ENCODE measurements at places on chromosomes 11 and 22.

- ATAC-seq = no peak
Measured at GRCh38 chr22:48319321-48320047, 1508.2 kb downstream of the BRD1 start.

GRCh38 chr11:1478544-1478943, 8.0 kb downstream of the MOB2 start:
- ATAC-seq = no peak

DNA sequence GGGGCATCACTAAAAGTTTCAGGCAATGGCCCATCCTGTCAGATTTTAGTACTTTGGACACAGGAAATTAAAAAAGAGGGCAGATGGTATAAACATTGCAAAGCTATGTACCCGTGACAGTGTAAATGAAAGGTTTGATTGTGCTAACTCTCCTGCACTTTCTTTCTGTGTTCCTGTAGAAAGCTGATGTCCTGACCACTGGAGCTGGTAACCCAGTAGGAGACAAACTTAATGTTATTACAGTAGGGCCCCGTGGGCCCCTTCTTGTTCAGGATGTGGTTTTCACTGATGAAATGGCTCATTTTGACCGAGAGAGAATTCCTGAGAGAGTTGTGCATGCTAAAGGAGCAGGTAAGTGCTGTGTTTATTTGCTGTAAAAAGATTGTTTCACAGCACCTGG, 10.3 kb downstream of the CAT start:
- ATAC-seq = no peak

GRCh38 chr11:119346605-119347004, at the start of gene MFRP:
MFRP (minus strand) TSS chr11:119346705; CDS start chr11:119346513, 192 bp downstream.
- ATAC-seq = no peak

DNA sequence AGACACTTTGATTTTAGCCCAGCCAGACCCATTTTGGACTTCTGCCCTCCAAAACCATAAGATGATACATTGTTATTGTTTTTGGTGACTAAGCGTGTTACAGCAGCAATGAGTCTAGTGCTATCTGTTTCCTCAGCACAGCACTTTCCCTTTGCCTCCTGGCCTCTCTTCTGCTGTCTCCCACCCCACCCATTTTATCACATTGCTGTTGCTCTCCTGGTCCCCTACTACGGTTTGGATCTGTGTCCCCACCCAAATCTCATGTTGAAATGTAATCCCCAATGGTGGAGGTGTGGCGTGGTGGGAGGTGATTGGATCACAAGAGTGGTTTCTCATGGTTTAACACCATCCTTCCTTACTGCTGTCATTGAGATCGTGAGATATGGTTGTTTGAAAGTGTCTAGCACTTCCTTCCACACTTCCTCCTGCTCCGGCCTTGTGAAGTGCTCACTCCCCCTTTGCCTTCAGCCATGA, 59.8 kb upstream of the CD82 start:
- ATAC-seq = no peak

DNA sequence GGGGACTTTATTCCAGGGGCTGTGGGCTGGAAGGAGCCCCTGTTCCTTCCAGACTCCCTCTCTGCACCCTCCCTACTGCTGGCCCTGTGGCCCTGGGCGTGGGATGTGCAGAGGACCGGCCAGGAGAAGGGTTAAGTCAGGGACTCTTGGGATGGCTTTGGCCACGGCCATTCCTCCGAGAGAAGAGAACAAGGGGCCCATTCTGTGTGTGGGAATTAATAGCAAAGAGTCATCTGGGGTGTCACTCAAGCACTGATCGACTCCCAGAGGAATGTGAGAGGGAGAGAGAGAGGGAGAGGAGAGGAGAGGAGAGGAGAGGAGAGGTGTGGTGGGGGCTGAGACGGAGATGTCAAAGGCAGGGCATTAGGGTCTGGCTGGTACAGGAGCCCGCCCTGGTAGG, 14.2 kb upstream of the SOX10 start:
- no peak for ATAC-seq

- no peak for ATAC-seq
Measured at GRCh38 chr22:42330170-42330569, 59.7 kb upstream of the TCF20 start.

GRCh38 chr11:45031912-45032519, 81.3 kb upstream of the TP53I11 start:
- ATAC-seq = no peak

DNA sequence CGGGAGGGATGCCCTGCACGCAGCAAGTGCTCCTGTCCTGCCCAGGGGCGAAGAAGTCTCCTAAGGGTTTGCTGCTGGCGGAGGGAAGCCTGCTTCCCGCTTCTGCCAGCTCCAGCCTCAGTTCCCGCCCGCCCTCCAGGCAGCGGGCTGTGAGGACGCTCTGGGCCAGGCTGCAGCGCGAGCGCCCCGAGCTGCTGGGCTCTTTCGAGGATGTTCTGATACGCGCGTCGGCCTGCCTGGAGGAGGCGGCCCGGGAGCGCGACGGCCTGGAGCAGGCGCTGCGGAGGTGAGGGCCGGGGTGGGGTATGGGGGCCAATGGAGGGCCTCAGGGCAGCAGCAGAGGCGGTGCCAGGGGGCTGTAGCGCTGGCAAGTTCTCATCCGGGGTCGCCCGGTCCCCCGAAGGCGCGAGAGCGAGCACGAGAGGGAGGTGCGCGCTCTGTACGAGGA, 2.2 kb downstream of the CRACR2B start:
- no peak for ATAC-seq

DNA sequence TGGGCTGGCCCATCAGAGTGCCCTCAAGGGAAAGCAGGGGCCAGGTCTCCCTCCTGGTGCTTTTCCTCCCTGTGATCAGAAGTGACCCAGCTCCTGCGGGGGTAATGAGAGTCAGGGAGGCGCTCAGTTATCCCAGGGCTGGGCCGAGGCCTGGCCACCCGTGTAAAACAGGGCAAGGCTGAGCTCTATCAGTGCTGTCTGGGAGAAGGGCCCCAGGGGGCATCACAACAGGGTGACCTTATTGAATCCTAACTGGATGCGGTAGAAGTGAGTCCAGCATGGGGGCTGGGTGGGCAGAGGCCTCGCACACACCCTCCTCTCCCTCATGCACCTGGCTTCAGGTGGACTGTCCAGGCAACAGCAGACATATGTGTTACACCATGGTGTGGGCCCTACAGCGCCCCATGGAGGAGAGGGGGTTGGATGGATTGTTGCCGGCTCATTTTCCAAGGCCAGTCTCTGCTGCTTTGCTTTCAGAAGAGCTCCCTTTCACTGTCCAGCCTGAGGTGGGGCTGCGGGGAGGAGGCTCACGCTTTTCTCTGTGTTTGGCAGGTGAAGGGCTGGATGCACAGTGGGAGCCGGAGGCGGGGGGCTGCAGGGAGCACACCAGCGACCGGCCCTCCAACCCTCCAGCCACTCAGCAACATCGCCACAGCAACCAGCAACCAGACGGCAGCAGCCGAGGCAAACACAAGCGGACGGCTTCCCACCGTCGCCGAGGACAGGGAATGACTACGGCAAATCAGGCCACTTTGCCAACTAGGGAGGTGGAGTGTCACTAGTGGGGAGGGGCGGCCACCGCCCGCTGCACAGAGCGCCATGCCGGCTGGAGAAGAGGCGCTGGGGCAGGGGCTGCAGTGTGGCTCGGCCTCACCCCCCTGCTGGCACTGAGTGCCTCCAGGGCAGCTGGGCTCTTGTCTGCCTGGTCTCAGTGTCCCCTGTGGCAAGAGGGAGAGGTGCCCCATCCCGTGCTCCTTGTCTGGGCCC, 24.7 kb downstream of the GNAZ start:
- no peak for ATAC-seq

GRCh38 chr11:91686281-91686680, 538.3 kb upstream of the FAT3 start:
- ATAC-seq = no peak

GRCh38 chr11:120709808-120710207, 198.3 kb downstream of the GRIK4 start:
- peak; percentile 56 for ATAC-seq

DNA sequence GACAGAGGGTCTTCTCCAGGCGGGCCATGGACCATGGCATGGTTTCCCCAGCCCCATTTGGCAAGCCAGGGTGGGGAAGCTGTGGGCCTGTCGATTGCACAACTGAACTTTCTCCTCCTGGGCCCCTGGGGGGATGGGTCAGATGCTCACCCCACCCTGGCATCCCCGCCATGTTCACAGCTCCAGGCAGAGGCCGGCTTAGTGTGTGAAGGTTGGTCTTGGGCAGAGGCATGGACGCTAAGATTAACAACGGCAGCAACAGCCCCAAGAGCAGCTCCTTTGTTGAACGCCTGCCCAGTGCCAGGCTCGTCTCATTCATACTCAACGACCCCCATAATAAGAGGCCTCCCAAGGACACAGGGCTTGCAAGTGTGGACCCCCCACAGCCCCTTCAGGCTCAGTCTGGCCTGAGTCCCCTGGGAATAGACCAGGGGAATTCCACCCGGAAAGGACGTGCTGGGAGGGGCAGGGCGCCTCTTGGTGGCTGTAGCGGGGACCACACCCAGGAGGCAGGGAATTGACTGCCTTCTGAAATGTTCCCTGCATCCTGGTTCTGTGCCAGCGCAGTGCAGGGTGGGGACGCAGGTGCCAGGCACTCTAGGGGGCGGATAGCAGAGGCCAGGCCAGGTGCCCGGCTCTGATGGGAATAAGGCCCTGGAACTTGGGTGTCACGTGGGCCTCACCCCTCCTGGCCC, 8.3 kb downstream of the TSPO start:
- no peak for ATAC-seq

DNA sequence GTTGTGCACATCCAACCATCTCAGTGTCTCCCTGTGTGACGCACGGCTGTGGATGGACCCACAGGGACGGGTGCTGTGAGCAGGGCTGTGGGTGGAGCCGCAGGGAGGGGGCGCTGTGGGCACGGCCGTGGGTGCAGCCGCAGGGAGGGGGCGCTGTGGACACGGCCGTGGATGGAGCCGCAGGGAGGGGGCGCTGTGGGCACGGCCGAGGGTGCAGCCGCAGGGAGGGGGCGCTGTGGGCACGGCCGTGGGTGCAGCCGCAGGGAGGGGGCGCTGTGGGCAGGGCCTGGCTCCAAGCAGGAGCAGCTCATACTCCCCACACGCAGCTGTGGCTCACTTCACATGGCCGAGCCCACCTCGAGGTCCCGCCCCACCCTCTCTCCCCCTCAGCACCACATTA, 6.0 kb upstream of the MAPK11 start:
- ATAC-seq = peak; percentile 77

GRCh38 chr22:32469799-32470212, 4.8 kb upstream of the FBXO7 start:
- ATAC-seq = no peak

DNA sequence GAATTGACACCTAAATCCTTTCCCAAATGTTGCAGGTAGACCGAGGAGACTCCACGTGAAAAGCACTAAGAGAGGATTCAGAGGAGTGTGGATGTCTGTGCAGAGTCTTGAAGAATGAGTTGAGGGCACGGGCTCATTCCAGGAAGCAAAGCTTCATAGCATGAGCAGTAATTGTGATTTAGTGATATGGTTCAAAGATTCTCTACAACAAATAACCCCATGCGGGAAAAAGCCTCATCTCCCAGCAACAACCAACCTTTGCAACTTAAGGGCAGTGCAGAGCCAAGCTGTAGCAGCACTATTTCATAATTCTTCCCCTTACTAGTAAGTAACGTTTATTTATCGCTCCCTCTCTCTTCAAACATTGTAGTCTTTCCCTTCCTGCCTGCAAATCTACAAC, 87.5 kb upstream of the CLMP start:
- no peak for ATAC-seq

- ATAC-seq = no peak
Measured at GRCh38 chr11:27291302-27291889, 71.6 kb downstream of the CCDC34 start.

DNA sequence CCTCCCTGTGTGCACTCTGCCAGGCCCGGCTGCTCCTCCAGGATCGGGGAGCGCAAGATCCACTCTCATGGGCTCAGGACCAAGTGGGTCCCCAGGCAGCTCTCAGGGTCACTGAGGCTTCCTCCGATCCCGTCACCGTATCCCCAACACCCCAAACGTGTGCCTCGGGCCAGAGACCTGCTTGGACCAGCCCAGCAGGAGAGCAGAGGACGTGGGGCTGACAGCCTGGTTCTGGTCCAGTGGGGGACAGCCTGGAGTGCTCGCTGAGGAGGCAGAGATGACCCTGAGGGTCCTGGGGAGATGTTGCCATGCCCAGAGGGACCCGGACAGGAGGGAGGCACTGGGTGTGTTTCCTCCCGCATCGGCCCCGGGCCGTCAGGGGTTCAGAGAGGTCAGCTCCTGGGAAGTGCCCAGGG, 1402.6 kb downstream of the BRD1 start:
- no peak for ATAC-seq

DNA sequence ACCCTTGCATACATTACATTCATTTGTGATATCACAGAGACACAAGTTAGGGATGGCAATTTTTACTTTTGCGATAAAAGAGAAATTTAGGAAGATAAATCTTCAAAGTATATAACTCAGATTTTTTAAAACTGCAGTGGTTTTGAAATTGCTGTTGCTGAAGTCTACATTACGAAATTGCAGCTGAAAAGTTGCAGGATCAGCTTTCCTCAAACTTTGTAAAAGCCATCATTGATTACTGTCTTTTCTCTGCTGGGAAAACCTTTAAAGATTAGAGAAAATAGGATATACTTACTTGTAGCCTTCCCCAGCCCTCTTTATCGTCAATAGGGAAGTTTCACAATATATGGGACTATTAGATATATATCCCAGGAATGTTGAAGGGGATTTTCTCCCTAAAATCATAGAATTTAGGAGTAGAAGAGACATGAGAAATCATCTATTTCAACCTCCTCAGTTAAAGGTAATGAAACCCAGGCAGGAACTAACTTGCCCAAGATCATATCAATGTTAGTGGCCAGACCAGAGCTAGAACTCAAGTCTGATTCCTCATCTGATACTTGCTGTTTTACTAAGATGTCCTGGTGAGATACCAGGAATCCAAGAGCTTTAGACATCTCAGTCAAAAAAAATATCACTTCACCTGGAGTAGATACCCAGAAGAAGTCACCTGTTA, 10.4 kb upstream of the AGBL2 start:
- ATAC-seq = no peak

DNA sequence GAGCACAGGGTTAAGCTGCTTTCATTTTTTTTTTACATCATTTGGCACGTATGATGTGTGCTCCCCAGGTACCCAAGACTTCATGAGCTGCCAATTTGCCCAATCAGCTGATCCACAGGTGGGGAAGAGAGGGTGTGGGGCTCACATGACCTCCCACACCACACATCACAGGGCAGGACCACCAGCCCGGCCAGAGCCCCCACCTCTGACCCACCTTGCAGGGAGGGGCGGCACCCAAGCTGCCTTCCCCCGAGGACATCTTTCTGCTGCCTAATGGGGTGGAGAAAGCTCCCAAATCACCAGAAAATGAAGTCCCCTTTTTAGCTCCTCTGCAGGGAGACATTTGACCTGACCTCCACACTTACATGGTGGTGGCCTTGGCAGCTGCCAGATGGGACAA, 119.8 kb downstream of the MPPED1 start:
- no peak for ATAC-seq

GRCh38 chr11:110317516-110317932, 21.1 kb upstream of the RDX start:
- no peak for ATAC-seq
